ENCODE measurements at places on chromosomes 5 and 9.
A peak's percentile ranks its signal among the peaks of the same experiment; 100 is the strongest.

DNA sequence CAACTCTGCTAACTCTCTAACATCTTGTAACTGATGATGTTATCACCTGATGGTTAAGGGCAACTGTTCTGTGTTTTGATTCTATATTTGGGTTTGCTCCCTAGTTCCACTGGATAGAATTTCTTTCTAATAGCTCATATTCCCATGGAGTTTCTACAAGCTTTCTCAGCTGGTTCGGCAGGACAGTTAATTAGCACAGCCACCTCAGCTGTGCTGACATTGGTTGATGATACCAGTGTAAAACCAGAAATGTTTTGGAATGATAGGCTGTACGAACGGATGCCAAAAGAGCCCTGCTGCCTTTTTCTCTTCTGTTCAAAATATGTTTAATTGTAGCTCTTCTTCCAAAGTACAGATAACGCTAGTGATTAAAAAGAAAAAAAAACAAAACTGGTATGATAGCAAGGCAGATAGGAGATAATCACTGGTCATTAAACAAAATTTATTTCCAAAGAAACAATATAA is 440.5 kb upstream of the ZNF608 start:
- DNase-seq: no peak

- DNase-seq: no peak
Observed at GRCh38 chr5:2184563-2185540, 302.1 kb upstream of the IRX4 start.

- DNase-seq: no peak
Observed at GRCh38 chr5:144335561-144335960, 164.9 kb downstream of the KCTD16 start.

DNA sequence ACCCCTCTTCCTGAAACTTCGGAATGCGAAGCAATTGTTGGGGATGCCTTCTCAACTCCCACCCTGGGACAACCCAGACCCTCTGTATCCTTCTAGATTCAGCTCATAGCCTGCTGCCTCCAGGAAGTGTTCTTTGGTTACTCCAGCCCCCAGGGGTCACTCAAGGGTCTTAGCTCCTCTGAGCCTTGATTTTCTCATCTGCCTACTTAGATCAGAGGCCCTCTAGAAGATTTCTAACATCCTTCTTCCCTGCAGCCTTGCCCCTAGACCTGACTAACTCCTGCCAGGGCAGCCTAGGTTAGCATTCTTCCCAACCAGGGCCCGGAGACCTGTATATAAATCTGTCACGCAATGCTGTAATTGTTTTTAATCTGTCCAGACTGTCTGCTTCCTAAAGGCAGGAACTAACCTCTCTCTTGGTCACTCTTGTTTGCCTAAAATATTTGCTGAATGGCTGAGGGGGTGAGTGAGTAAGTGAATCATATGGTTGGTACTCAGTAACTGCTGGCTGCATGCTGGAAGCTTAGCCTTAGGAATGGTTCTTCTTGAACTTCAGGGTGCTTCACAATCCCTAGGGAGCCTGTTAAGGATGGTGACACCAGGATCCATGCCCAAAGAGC is 8.2 kb downstream of the GALNT10 start:
- peak; percentile 43 for DNase-seq

- DNase-seq: no peak
Observed at GRCh38 chr9:92941861-92942260, 5.5 kb upstream of the FGD3 start.

DNA sequence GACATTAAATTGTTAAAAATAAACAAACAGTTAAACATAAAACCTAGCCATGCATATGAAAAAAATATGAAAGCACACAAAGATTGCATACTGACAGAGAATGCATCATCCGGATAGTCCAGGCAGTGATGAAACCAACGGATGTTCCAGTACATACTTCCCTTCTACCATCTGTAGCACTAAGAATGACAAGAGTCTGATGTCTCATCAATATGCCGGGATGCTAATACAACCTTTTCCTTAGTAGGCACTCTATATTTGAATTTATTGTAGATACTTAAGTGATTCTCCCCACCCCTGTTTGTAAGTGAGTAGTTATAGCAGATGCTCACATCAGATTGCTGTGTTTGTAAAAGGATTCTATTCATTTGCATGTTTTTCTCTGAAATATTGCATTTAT is 571.2 kb upstream of the WWC1 start:
- no peak for DNase-seq

GRCh38 chr5:78050888-78051287 is 243.6 kb downstream of the AP3B1 start:
- DNase-seq: peak; percentile 86

DNA sequence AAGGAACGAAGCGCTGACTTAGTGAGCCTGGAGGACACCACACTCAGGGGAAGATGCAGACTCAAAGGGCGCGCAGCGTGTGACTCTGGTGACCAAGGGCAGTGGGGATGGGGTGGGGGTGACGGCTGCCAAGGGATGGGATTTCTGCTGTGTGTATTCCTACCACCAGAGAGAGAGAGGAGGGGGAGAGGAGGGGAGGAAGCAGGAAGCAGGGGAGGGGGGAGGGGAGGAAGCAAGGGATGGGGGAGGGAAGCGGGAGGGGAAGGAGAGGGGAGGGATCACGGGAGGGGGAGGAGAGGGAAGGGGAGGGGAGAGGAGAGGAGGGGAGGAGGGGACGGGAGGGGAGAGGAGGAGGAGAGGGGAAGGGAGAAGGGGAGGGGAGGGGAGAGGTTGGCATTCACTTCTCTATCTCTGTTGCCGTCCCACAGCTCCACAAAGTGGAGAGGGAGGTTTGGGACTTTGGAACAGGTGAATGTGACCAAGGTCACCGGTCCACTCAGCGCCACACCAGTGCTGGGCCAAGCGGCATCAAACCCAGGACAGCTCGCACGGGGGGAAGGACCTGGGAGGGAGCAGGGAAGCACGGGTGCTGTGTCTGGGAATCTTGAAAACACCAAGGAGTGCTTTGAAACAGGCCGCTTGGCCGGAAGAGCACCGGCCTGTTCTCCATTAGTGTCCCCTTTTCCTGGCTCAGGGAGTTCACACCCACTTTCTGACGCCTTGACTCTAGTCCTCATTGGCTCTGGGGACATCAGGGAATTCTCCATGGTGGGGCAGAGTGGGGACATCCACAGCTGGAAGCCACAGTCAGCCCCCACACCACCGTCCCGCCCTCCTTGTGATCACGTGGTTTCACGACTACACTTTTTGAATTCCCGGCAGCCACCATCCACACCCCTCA is 77.4 kb downstream of the VAV2 start:
- DNase-seq: no peak

- no peak for DNase-seq
Observed at GRCh38 chr9:132412089-132412488, 2.1 kb downstream of the CFAP77 start.

- peak; percentile 87 for DNase-seq
Observed at GRCh38 chr9:131677444-131678180, 62.3 kb downstream of the RAPGEF1 start.

DNA sequence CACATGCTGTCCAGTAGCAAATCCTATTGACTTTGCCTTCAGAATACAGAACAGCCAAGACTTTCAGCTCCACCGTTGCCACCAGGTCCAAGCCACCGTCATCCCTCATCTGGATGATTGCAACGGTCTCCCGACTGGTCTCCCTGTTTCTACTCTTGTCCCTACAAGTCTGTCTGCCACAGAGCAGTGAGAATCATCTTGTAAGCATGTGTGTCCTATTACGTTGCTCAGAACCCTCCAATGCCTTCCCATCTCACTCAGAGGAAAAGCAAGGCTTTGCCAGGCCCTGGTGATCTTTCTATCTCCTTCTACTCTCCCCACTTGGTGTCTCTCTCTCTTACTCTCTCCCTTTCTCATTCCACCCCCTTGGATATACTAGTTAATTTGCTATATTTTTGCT is 76.7 kb upstream of the GDNF start:
- no peak for DNase-seq

- DNase-seq: no peak
Observed at GRCh38 chr5:111224561-111225345, 569 bp downstream of the CAMK4 start.
